PC-9 (cell line): ENCODE measurements at places on chromosomes 4 and X.

- no peak overlapping the region for H3K4me3 ChIP-seq
- H3K4me1 ChIP-seq = no peaks in the 10 kb centered on the region
- H3K27me3 ChIP-seq = no peaks in the 10 kb centered on the region
- no peaks in the 10 kb centered on the region for H3K36me3 ChIP-seq
- no peak for DNase-seq
These were observed 133.1 kb upstream of the VCX start for GRCh38 chrX:7709845-7710244.

DNA sequence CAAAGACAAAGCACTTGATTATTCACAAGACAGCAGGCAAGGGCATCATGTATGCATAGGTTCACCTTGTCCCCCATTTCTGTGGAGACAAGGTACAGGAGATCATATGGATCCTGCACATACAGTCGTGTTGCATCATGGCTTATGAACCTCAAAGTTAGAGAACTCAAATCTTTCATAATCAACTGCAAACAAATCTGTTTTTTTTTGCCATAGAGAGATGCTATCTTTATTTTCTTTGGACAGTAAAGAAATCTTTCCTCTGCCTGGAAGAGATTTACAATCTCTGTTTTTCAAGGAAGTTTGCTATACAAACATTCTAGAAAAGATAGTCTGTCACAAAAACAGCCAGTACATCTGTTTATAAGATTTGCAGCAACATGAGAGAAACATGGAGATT is 578.8 kb downstream of the ANKRD50 start:
- DNase-seq = no peak
- H3K4me3 ChIP-seq = no peak overlapping the region
- no peaks in the 10 kb centered on the region for H3K36me3 ChIP-seq

DNA sequence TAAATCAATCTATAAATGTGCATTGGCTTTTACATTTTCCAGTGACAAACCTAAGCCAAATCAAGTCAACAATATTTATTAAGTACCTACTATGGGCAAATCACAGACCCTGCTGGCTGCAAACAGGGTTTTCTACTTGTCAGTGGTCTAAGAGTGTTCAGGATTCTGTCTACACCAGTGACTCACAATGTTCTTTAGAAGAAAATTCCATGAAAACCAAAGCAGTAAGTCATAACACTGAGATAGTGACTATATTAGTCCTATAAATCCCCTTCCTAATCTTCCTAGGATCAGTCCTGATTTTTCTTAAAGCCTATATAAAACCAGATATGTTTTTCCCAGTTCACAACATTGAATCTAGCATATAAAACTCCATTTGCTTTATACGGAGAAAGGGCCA is 69.7 kb downstream of the PPP3CA start:
- no peak overlapping the region for H3K4me3 ChIP-seq
- H3K4me1 ChIP-seq = no peaks in the 10 kb centered on the region
- H3K36me3 ChIP-seq = no peaks in the 10 kb centered on the region
- H3K27ac ChIP-seq = no peak overlapping the region
- H3K27me3 ChIP-seq = no peaks in the 10 kb centered on the region

DNA sequence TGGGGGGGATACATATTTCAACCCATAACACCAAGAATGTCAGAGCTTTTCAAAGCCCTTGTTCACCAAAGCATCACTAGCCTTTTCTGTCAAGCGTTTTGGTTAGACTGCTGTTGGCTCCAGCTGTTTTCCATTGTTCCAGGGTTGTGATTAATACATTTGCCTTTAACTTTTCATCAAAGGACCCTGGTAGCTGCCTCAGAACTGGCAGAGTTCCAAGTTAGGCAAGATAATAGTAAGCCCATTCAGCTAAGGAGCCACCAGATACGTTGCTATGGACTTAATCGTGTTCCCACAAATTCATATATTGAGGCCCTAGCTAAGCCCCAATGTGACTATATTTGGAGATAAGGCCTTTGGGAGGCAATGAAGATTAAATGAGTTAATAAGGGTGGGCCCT is 37.1 kb downstream of the ENOPH1 start:
- H3K4me1 ChIP-seq = no peaks in the 10 kb centered on the region
- H3K4me3 ChIP-seq = no peak overlapping the region
- H3K27me3 ChIP-seq = no peaks in the 10 kb centered on the region

DNA sequence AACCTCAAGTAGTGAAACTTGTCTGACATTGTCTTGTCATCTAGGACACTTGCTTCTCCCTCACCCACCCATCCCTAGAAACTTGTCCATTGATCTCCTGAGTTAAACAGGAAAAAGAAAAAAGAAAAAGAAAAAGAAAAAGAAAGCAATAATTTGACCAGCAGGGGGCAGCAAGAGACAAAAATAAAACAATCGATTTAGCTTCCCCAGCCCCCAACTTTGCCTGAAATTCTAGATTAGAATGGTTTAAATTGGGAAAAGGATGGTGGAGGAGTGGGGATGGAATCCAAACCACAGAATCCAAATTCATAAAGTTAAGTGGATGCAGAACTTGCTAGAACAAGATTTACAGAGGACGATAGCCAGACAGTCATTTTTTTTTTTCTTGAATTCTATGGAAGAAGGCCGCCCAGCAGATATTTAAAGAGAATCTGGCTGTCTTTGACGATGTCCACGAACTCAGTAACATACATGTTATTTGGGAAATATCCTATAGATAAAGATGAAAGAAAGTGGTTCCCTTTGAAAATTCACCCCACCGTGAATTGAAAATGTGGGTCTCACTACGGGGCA is 282.9 kb downstream of the USP46 start:
- H3K27ac ChIP-seq = no peak overlapping the region
- no peaks in the 10 kb centered on the region for H3K4me1 ChIP-seq
- H3K27me3 ChIP-seq = no peaks in the 10 kb centered on the region
- H3K4me3 ChIP-seq = no peak overlapping the region
- no peak for DNase-seq

GRCh38 chrX:109873574-109873973 is 129.3 kb upstream of the TMEM164 start:
- H3K27me3 ChIP-seq = no peaks in the 10 kb centered on the region
- no peaks in the 10 kb centered on the region for H3K36me3 ChIP-seq
- no peak overlapping the region for H3K27ac ChIP-seq
- no peak overlapping the region for H3K4me3 ChIP-seq
- H3K4me1 ChIP-seq = no peaks in the 10 kb centered on the region

GRCh38 chr4:14348506-14348905 is 653.8 kb upstream of the CPEB2 start:
- H3K27me3 ChIP-seq = no peaks in the 10 kb centered on the region
- no peak overlapping the region for H3K4me3 ChIP-seq
- no peak for DNase-seq
- no peaks in the 10 kb centered on the region for H3K36me3 ChIP-seq
- no peaks in the 10 kb centered on the region for H3K4me1 ChIP-seq

- no peak for DNase-seq
- no peaks in the 10 kb centered on the region for H3K27me3 ChIP-seq
- H3K4me1 ChIP-seq = no peaks in the 10 kb centered on the region
- no peak overlapping the region for H3K4me3 ChIP-seq
- H3K36me3 ChIP-seq = no peaks in the 10 kb centered on the region
- H3K27ac ChIP-seq = no peak overlapping the region
These were observed 324.7 kb upstream of the CLNK start for GRCh38 chr4:11009281-11009680.

DNA sequence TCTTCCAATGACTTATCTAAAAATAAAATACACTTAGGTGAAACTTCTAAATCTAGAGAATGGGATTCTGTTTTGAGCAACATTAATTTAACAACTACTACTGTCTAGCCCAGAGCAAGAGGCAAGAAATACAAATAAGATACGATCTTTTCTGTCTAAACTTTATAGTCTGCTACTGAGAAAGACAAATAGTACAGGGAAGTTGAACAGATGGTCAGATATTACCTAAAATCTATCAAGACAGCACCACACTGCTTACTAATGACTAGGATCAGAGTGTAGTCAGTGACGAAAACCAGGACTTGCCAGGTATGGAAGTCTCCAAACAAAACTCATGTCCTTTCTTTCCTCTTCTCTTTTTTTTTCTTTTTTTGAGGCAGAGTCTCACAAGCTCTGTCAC is 7.1 kb downstream of the FAM13A start:
- no peaks in the 10 kb centered on the region for H3K27me3 ChIP-seq
- no peak overlapping the region for H3K4me3 ChIP-seq
- no peak for DNase-seq
- no peaks in the 10 kb centered on the region for H3K36me3 ChIP-seq

DNA sequence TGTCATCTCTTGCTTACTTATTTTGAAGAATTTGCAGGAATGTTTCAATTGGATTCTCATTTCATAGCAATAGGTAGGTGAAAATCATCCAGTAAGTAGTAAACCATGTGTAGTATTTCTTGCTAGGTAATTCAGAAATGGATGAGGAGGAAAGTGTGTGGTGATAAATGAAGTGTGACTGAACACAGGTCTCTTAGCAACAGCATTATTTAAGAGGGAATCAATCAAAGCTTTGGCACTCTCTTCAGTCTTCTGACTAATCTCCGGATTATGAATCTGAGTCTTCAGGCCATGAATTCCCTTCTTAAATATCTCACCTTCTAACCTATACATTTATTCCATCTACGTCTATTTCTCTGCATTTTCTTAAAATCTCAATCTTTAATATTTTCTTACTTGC is 55.8 kb upstream of the ARHGAP24 start:
- no peaks in the 10 kb centered on the region for H3K36me3 ChIP-seq
- H3K4me1 ChIP-seq = no peaks in the 10 kb centered on the region
- no peak overlapping the region for H3K27ac ChIP-seq
- no peaks in the 10 kb centered on the region for H3K27me3 ChIP-seq

DNA sequence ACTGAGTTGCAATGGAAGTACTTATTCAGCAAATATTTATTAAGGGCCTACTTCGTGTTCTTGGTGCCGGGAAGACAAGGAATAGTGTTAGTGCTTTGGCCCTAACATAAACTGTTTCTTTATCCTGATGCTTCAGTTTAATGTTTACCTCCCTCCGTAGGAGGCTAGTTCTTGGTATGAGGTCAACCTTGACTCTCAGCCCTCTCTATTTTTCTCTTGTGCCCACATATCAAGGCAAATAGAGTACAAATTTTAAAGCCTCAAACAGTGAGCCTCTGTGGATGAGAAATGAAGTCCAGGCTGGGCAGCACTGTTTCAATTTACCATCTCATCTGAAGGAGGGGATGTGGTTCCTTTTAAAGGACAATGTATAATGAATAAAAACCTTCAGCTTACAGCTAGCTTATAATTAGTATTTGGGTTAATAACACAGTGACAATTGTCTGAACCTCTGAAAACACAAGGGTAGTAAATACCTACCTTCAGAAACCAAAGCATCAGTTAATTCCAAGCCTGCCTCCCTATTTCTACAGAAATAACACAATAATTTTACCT is 68.5 kb downstream of the SH3RF1 start:
- 0 out of 2 replicates have a peak, but pooled peaks cover 3% of the 10 kb centered on the region for H3K36me3 ChIP-seq
- H3K4me1 ChIP-seq = peaks cover 26% of the 10 kb centered on the region
- no peak for DNase-seq

DNA sequence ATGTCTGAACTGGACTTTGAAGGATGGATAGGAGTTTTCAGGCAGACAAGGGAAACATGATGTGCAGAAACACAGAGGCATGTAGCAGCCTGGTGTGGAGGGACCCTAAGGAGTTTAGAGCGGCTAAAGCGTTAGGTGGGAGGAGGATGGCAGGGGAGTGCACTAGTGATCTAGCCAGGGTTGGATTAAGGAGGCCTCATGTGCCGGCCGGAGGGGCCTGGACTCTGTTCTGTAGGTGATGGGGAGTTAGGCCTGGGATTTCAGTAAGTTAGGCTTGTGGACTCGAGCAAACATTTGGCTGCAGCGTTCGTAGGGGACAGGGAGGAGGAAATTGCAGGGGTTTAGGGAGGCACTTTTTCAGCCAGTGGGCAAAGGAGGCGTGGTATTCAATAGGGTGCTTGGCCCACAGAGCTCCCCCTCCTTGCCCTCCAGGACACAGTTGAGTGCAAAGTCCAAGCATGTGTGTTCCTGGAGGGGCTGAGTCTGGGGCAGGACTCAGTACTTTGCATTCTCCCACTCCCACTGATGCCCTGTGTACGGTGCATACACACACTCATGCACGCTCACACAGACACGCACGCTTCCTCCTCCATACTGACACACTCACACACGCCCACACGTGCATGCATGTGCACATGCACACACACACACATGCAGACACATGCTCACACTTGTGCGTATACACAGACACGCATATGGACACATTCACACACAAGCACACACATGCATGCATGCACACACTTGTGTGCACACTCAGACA is 18.6 kb downstream of the PSAPL1 start:
- H3K27me3 ChIP-seq = no peaks in the 10 kb centered on the region
- no peaks in the 10 kb centered on the region for H3K36me3 ChIP-seq
- H3K27ac ChIP-seq = no peak overlapping the region
- no peaks in the 10 kb centered on the region for H3K4me1 ChIP-seq
- no peak for DNase-seq
- H3K4me3 ChIP-seq = no peak overlapping the region

DNA sequence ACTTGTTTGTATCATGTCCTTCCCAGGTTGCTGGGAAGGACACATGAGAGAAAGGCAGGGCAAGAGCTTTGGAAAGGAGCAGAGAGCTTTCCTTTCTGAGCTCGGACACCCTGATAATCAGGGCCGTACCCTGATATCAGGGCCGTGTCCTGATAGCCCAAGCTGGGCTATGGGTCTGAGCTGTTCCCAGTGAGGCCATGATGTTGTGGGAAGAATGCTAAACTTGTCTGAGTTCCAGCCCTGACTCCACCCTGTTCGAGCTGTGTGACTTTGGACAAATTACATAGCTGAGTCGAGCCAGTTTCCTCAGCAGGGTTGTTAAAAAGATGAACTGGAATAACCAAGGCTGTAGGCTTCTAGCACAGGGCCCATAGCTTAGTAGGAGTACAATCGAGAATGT is 3.3 kb upstream of the CXCR3 start:
- H3K36me3 ChIP-seq = no peaks in the 10 kb centered on the region
- no peak overlapping the region for H3K27ac ChIP-seq
- H3K4me3 ChIP-seq = no peak overlapping the region
- H3K27me3 ChIP-seq = no peaks in the 10 kb centered on the region

DNA sequence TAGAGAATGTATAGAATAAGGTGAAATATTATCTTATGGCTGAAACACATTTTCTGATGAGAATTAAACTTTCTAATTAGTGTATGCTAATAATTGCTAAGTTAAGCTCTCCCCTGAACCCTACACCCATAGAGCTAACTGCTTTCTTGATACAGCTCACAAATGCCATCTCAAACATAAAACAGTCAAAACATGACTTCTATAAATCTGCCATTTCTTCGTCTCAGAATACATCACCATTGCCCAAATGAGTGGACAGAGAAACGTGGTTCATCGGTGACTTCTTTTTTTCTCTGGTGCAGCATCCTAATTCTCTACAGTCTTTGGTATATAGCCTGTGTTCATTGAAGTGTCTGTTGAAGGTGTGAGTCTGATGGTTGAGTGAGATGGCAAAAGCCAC is 554.6 kb downstream of the NLGN4X start:
- H3K4me1 ChIP-seq = no peaks in the 10 kb centered on the region
- no peak for DNase-seq
- no peaks in the 10 kb centered on the region for H3K36me3 ChIP-seq
- H3K4me3 ChIP-seq = no peak overlapping the region
- no peak overlapping the region for H3K27ac ChIP-seq
- no peaks in the 10 kb centered on the region for H3K27me3 ChIP-seq

- no peak overlapping the region for H3K27ac ChIP-seq
- no peaks in the 10 kb centered on the region for H3K27me3 ChIP-seq
- DNase-seq = no peak
- H3K4me3 ChIP-seq = no peak overlapping the region
- no peaks in the 10 kb centered on the region for H3K36me3 ChIP-seq
These were observed 45.9 kb upstream of the GPRIN3 start for GRCh38 chr4:89353514-89353913.

- no peaks in the 10 kb centered on the region for H3K36me3 ChIP-seq
- peaks cover 11% of the 10 kb centered on the region; the same call in 1 of the 2 replicates for H3K4me1 ChIP-seq
- no peak overlapping the region for H3K27ac ChIP-seq
- no peak for DNase-seq
These were observed 210.3 kb upstream of the SPIN4 start for GRCh38 chrX:63561425-63561824.

GRCh38 chr4:185395238-185395955 is at the start of gene LRP2BP:
Gene LRP2BP, minus strand, starts transcription at chr4:185395924. Its CDS starts 17,738 bp downstream, at chr4:185378186.
- peaks cover 16% of the 10 kb centered on the region for H3K4me1 ChIP-seq
- H3K27ac ChIP-seq = peak within 1 kb of the TSS; percentile 98
- H3K27me3 ChIP-seq = no peaks in the 10 kb centered on the region
- DNase-seq = no peak
